ENCODE measurements at places on chromosomes 1 and 21.

- no peak for DNase-seq
Observed at GRCh38 chr1:185156288-185156853, 382 bp downstream of the TRMT1L start.

- no peak for DNase-seq
Observed at GRCh38 chr1:203985676-203986075, 87.2 kb upstream of the SOX13 start.

DNA sequence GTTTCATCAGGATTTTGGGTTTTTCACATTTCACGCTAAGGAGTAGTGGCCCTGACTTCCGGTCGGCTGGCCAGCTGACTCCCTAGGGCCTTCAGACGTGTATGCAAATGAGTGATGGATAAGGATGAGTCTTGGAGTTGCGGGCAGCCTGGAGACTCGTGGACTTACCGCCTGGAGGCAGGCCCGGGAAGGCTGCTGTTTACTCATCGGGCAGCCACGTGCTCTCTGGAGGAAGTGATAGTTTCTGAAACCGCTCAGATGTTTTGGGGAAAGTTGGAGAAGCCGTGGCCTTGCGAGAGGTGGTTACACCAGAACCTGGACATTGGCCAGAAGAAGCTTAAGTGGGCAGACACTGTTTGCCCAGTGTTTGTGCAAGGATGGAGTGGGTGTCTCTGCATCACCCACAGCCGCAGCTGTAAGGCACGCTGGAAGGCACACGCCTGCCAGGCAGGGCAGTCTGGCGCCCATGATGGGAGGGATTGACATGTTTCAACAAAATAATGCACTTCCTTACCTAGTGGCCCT lies 23.1 kb upstream of the TNFRSF1B start:
- no peak for DNase-seq

DNA sequence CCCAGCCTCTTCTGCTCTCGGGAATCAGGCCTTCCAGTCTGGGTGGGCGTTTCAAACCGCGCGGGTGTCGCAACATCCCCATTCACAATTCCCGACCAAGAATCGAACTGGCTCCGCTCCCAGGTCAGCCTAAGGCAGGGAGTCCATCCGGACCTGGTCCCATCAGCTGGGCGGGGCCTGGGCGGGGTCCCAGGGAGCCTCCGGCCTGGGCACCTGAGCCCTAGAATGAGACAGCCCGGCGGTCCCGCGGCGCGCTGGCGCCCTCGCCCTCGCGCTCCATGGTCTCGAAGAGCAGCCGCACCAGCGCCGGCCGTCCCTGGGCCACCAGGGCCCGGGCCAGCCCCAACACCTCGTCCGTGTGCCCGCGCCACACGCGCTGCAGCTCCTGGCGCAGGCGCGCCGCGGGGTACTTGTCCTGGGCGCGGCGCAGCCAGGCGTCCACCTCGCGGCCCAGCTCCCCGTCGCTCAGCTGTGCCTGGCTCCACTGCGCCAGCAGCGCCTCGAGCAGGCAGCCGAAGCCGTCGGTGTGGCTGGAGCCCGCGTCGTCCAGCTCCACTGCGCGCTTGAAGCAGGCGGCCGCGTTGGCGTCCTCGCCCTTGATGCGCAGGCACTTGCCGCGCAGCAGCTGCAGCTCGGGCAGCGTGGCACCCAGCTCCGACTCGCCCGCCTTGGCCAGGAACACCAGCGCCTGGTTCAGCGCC lies 16.9 kb upstream of the PARS2 start:
- DNase-seq = no peak

DNA sequence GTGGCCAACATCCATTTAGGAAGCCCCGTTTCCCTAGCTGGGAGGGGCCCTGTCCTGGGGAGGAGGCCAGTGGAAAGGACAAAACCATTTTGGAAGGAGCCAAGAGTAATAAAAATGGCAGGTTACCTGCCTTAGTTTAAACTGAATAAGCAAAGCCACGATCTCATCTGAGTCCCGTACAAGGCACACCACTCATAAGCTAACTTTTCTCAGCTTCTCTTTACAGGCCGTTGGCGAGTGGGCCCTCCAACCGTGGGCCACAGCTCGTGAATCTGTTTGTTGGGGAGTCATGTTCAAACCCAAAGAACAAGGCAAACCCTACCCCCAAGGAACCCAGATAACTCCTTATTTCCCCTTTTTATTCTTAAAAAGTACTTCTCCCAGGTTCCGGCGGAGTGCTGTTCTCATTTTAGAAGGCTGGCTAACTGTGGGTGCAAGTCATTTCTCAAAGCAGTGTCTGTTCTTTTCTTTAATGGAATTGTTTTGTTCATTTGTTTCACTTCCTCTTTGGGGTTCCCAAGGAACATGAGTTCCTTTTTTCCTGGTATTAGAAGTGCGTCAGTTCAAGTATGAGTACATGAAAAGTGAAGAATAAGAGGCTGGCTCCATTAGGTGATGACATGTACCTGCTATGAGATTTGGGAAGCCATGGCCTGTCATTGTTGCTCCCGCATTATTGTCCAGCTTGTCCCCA lies 89.0 kb downstream of the PSMG1 start:
- DNase-seq = no peak

- no peak for DNase-seq
Observed at GRCh38 chr21:15042531-15042930, 22.3 kb downstream of the NRIP1 start.

GRCh38 chr1:16189003-16189402 lies 23.4 kb downstream of the ARHGEF19 start:
- no peak for DNase-seq

DNA sequence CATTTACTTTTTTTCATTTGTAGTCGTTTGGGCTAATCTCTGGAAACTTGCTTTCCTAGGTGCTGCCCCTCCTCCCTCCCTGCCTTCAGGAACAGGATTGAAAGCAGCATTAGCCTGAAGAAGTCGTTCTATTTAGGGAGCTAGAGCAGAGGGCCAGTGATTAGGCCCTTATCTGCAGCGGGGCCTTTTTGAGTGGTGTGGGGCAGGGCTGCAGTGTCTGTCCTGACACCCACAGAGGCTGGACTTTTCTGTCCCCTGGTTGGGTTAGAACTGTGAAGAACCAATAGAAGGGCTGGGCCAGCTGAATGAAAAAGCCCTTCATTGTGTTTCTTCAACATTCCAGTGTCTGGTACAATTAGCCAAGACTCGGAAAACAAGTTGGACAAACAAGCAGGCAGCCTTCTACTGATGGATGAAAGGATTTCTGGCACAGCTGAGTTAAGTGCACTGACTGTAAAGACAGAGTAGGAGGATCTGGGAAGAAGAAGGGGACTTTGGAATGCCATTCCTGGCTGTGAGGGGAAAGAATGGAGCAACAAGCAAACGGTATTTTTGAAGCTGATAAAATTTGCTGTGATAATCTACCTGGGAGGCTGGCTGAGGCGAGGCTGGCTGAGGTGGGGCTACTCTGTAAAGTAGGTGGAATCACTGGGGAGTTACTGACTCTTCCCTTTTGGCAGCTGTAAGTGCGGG lies 9.7 kb downstream of the MACF1 start:
- DNase-seq = no peak

DNA sequence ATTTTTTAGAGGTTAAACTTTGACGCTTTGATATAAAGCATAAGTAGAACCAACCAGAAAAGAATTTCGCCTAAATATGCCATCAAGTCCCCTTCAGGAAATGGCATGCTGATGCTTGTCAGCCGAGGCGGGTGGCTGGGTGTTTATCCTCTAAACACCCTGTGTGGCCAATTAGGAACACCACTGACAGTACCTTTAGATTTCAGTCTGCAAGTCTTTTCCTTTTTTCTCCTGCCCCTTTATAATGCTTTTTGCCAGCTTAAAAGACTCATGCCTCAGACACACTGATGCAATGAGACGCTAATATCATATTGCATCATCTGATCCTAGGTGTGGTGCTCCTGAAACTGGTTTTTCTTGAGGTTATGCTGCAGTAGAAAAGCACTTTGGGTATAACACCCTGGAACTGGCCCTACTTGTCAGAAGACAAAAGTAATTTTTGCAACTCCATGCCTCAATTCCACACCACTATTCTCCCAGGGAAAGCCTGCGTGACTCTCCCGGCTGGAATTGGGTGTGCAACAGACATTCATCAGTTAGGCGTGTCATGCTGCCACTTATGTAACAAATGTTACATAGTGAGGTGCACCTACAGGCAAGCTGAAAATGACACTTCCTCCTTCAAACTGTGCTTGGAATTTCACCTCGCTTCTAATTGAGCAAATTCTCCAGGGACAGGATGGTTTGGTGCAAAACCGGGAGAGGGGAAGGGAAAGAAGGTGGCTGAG lies 2.0 kb upstream of the RCC2 start:
- no peak for DNase-seq

All from neural crest cell (in vitro differentiated cells).